ENCODE measurements at places on chromosomes 11 and 22.

GRCh38 chr11:66875378-66875777 lies 18.5 kb downstream of the LRFN4 start:
- DNase-seq = no peak

- peak; percentile 5 for DNase-seq
Observed at GRCh38 chr11:116424615-116425261, 348.0 kb downstream of the BUD13 start.

GRCh38 chr11:100867606-100868005 lies 180.5 kb downstream of the ARHGAP42 start:
- no peak for DNase-seq

DNA sequence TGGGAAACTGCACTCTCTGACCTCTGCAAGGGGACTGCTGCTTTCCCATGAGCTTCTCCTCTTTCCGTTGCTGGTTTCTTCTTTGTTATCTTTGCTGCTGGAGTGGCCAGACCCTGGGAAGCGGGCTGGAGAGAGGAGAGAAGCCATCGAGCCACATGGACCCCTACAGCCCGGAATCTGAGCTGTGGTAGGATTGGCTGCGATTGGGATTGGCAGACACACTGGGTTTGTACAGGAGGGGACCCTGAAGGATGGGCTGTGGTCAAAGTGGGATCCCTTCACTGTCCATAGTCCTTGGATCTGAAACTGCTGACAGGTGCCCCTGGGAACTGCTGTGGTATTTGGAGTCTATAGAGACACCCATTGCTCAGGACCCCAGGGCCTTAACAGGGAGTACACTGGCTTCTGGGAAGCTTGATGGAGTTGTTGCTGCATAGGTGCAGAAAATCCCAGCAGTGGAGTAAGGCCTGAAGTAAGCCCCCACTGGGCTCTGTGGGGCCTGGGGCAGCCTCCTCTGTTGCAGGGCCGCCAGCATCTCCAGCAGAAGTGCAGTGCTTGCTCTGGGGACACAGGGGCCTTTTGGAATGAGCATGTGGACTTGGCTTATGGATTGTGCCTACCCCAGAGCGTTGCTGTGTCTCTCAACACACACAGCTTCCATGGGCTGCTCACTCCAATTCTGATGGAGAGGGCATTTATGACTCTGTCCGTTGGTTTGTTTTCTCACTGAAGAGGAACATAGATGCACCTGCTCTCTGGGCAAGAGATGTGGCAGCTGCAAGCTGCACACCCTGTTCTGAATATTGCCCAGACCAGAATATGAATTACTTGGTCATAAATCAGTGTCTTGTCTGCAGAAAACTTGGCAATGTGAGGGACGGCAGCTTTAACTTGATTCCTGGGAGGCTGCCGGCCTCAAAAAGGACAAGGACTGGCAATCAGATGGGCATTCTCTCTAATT lies 32.0 kb downstream of the BCR start:
- DNase-seq = peak; percentile 20

- DNase-seq = no peak
Observed at GRCh38 chr11:76713499-76713898, 43.0 kb upstream of the LRRC32 start.

GRCh38 chr11:73854680-73855079 lies 22.0 kb downstream of the COA4 start:
- no peak for DNase-seq

All from hematopoietic multipotent progenitor cell treated with erythropoietin and hydrocortisone succinate and interleukin-3 and kit ligand, for 6 days (in vitro differentiated cells).